ENCODE measurements at places on chromosomes 5 and 9. TPM values are rescaled to one million over a fixed set of nuclear protein-coding genes. Genes with fewer than 3 reads are reported as not detected.
A peak's percentile ranks its signal among the peaks of the same experiment; 100 is the strongest.

Gene LAMC3
- total RNA-seq = 0.52 TPM

Gene PCDHGA3
- 0.76 TPM for total RNA-seq

Gene HINT1
- 181 TPM for total RNA-seq

Gene LCN1
- total RNA-seq = not detected

Gene GNA14
- total RNA-seq = 0.60 TPM

Gene TMEM215
- not detected for total RNA-seq

Gene CMYA5
- 0.36 TPM for total RNA-seq

Gene PKD2L2
- total RNA-seq = not detected

GRCh38 chr5:149603210-149603609 is 21.9 kb downstream of the ARHGEF37 start:
- peak; percentile 33 for ATAC-seq

- no peak for ATAC-seq
Measured at GRCh38 chr5:138989720-138990119, 114.6 kb upstream of the LRRTM2 start.

- ATAC-seq = no peak
Measured at GRCh38 chr9:134159566-134160245, 4.7 kb downstream of the RNU6ATAC start.

- ATAC-seq = no peak
Measured at GRCh38 chr5:33072296-33072695, 361.2 kb downstream of the NPR3 start.

GRCh38 chr9:81826517-81826906 is 101.7 kb upstream of the SPATA31D4 start:
- no peak for ATAC-seq

DNA sequence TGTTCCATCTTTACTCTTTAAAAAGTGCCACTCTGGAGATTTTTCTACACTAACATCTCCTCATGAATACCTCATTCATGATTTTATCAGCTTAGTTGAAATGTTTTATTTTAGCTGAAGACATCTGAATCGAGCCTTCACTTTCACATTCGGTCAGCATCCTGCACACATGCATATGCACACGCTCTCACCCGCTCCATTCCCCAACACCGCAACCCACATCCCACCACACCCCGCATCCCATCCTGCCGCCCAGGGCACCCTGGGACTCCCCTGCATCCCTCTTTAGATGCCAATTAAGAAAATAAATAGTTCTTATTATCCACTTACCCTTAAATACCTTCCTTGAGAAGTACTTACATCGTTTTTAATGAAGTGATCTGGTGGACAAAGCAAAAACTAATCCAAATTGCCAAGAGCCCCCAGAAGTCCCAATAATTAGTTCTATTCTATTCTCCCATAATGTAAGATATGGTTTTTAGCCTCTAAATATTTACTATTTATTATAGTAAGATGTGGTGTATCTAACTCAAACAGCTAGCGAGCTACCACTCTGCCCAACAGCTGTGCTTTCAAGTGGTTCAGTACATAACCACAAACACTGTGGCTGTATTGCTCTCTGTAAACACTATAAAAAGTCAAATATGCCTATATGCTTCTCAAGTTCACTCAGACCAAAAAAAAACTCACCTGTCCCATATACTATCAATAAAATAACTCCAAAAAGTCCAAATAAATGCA is 38.2 kb downstream of the GZMK start:
- ATAC-seq = no peak

DNA sequence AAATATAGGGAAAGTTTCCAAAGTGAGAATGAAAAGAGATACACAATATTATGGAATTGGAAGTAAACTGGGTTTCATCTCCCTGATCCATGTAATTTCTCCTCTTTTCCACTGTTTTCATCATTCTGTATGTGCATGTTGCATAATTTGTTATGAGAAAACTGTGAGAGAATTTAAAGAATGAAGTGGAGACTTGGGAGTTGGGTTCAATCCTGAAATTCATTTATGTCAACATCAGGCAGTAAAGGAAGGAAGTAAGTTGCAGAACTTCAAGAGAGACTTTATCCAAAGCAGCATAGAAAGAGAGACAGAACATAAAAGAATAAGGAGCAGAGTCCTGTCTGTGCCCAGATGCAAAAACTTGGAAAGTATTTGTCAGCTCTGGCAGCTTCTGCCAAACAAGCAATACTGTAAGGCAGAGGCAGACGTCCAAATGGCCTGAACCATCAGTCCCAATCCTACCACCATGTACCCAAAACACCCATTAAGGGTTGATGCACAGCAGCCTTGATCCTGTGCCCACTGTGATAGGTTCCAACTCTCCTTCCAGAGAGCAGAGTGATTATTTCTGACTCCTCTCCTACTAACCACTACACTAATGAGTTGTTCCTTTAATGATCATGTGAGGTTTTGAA is 425.3 kb upstream of the CDH6 start:
- ATAC-seq = no peak

- no peak for ATAC-seq
Measured at GRCh38 chr5:54484219-54484894, 28.9 kb downstream of the HSPB3 start.

DNA sequence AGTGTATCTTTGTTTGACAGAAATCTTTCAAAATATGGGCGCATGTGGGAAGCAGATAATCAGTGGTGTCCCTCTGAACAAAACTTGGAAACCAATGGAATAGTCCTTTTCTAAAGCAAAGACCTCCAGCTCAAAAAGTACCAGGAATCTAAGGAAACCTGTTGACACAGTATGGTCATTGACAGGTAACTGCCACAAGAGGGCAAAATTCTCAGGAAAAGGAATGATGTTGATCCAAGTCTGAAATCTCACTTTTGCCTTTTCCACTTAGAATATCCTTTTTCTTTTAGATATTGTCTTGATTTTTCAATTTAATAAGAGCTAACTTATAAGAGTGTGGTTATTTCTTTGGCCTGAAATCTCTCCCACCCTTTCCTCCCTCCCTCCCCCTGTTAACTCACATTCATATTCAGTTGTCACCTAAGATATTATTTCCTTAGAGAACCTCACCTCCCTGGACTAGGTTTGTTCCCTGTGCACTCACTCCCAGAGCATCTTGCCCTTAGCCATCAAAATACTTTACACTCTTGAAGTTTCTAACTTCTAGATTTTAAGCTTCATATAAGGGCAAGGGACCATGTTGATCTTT is 59.0 kb upstream of the BARX1 start:
- ATAC-seq = no peak

All from esophagus mucosa (tissue), 1 donor.